ENCODE measurements at places on chromosomes 7 and 10.

- DNase-seq: no peak
Observed at GRCh38 chr7:104296900-104297299, 31.5 kb upstream of the LHFPL3 start.

- no peak for DNase-seq
Observed at GRCh38 chr10:71076473-71077142, 135.8 kb upstream of the UNC5B start.

DNA sequence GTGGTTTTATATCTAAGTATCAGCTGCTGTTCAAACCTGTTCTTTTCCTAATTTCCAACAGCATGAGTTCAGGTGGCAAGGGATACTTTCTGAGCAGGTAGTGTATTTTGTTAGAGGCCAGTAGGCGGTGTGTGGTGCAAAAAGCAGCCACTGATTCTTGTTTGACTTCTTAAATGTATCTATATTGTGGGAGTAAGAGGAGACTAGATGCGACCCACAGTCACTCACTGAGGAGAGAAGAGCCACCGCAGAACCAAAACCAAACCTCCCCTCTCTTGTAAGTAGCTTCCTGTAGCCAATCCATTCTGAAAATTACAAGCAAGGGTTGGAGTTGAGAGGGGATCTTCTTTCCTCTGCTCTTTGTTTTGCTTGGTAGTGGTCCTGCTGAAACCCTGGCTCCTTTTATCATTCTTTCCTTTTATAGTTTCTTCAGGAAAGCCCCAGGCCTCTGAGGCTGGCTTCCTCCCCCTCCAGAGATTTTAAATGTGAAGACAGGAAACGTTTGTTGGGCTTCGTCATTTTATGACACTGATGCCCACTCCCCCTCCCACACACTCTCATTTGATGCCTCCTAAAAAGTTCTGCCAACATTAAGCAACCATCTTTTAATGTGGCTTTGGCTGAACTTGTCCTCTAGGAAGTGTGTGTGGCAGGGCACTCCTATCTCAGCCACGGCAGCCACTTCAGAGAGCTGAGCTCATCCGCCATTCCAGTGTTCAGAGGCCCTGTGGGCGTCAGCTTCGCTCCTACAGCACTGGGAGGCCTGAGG, 566.0 kb downstream of the SUGCT start:
- DNase-seq: no peak

- DNase-seq: no peak
Observed at GRCh38 chr10:127283017-127283416, 86.6 kb upstream of the INSYN2A start.

GRCh38 chr7:2525658-2526630, 6.4 kb downstream of the LFNG start:
- no peak for DNase-seq

DNA sequence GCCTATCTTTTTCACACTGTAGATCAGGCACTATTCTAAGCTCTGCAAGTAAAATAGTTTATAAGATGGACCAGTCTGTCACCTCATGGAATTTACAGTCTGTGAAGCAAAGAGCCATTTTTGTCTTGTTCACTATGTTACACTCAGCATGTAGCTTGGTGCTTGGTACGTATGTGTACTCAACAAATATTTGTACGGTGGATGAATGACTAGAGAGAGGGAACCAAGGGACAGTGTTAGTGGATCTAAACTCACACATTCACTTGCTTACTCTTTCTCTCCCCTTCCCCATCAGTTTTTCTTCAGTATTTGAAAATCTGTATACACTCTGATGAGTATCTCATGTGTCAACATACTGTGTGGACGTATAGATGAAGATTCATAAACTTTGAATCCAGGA, 45.9 kb downstream of the PTF1A start:
- no peak for DNase-seq

DNA sequence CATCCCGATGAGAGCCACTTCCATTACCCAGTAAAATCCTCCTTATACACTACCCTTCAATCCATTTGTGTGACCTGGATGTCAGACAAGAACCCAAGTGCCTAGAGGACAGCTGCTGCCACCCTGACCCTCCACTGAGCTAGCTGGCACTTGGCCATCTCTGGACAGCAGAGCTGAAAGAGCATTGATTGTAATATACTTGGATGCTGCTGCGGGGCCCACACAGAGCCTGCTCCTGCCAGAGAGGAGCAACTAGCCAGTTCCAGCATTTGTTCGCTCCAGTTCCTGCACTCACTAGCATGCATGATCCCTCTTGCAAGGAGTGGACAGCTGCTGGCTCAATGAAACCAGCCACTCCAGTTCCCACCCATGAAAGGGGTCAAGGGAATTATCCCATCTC, 8.4 kb upstream of the TMEM254 start:
- DNase-seq: no peak

DNA sequence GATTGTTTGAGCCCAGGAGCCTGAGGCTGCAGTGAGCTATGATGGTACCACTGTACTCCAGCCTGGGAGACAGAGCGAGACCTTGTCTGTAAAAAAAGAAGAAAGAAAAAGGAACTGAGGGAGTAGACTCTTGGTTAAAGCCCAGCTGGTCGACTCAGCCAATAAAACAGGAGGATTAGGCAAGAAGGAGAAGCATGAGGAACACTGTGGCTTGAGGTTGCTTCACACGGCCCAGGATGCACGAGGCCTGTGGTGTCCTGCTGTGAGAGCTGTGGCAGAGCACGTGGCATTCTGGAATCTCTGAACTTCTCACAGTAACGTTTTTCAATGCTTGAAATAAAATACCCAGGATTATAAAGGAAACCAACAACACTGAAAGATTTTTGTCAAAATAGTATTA, 93.3 kb downstream of the CUL2 start:
- DNase-seq: no peak

DNA sequence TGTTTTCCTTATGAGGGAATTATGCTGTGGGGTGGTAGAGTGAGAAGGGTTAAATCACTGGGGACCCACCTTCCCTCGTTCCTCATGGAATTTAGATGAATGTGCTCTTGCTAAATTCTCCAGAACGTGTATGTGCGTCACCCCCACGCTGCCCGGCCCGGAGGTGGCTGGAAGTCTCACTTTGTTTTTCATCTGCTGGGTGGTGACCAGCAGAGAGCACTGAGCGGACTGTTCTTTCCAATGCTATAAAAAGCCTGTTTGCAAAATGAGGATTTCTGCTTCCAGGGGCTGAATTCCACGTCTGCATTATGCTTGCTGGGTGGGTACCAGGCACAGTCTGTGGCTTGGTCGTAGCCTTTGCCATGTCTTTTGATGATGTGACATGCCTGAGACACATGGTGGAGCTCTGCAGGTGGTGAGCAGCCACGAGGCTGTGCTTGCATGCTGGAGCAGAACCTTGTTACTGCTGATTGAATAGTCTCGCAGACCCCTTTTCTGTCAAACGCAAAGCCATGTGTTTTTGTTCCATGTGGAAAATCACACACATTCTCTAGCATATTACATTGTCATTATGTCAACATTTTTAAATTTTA, 31.9 kb upstream of the INSYN2A start:
- DNase-seq: no peak

DNA sequence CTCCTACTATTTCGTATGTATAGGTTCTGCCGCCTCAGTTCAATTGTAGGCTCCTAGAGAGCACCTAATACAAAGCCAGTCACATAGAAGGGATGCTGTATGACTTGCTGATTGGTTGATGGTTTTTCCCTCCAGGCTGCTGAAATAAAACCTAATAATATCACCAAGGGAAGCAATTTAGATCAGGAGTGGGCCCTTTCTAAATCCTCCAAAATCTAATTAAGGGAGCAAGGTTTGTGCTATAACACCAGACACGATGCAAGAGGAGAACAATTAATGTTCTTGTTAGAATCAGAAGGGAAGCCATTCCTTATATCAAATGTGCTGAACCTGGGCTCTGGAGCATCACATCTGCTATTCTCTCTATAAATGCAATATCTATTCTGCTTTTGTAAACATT, 42.0 kb upstream of the SLC13A1 start:
- DNase-seq: no peak

DNA sequence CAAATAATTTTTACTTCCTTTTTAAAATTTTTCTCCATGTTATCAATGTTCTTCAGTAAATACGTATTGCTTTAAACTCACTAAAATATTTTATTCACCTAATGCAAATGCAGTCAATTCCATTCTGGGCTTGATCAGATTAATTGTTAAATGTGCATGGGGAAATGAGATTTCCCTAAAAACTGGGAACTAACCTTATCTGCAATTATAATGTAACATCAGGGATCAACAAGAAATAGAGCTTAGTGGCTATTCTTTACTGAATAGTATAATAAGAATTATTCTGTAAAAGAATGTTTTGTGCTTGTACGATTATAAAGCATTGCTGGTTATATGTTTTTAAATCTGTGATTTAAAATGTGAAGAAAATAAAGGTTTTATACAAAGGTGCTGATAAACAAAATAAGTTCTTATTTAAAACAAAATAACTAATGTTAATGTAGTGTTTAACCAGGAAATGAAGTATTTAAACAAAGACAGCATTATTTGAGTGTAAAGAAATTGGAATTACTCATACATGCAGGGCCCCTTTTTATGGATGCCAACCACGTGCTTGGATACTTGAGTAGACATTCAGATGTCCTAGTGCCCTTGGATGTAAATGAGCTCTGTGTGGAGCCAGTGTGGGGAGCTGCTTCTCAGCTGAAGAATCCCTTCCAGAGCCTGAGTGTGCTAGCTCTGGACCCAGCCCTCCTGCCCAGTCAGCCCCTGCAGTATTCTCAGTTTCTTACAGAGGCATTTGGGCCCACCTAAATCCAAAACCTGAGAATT, 84.2 kb downstream of the REEP3 start:
- no peak for DNase-seq

GRCh38 chr7:38905056-38905759, 3.8 kb downstream of the VPS41 start:
- DNase-seq: no peak

DNA sequence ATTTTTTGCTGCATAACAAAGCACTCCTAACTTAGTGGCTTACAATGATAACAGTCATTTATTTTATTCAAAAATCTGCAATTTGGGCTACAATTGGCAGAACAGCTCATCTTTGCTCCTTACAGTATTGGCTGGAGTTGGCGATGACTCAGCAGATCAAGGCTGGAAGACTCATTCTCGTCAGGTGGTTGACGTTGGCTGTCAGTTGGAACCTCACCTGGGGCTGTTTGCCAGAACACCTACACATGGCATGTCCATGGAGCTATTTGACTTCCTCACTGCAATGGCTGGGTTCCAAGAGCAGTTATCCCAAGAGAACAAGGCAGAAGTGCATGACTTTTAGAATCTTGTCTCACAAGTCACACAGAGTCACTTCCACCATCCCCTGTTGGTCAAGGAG, 75.1 kb downstream of the NOD1 start:
- no peak for DNase-seq

DNA sequence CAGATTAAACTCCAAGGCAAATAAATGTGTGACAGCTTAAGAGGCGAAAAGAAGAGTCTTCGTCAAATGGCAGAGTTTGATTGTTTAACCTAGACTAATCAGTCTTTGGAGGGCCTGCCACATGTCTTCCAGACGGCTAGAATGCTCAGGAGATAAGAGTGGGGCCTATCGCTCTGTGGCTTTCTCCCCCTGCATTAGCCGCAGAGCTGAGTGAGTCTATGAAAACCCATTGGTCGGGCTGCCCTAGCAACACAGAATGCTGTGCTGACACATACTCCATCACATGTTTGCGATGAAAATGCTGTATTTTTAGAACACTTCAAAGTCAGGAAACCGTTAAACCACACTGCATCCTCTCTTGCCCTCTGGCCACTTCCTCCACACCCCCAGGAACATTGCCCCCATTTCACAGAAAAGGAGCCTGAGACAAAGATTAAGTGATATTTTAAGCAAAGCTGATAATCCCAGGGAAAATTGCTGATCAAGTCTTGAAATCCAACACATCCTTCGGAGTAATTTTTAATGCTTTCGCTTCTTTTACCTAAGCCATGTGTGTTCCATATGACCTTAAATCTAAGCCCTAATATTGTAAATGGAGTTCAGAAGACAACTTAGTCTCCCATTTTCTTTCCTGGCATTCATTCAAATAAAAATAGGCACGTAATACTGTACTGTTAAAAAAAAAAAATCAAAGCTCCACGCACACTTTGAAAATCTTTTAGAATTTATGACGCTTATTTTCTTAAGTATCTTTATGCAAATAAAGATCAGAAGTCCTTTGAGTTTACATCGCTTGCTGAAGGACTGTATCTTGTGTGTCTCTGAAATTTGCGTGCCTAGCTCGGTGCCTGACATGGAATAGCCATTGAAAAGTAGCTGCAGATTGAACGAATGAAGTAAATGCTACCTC, 161.2 kb downstream of the CELF2 start:
- no peak for DNase-seq
